ENCODE measurements at places on chromosomes 13 and 19. TPM values are rescaled to one million over a fixed set of nuclear protein-coding genes. Genes with fewer than 3 reads are reported as not detected.
A peak's percentile ranks its signal among the peaks of the same experiment; 100 is the strongest.

DNA sequence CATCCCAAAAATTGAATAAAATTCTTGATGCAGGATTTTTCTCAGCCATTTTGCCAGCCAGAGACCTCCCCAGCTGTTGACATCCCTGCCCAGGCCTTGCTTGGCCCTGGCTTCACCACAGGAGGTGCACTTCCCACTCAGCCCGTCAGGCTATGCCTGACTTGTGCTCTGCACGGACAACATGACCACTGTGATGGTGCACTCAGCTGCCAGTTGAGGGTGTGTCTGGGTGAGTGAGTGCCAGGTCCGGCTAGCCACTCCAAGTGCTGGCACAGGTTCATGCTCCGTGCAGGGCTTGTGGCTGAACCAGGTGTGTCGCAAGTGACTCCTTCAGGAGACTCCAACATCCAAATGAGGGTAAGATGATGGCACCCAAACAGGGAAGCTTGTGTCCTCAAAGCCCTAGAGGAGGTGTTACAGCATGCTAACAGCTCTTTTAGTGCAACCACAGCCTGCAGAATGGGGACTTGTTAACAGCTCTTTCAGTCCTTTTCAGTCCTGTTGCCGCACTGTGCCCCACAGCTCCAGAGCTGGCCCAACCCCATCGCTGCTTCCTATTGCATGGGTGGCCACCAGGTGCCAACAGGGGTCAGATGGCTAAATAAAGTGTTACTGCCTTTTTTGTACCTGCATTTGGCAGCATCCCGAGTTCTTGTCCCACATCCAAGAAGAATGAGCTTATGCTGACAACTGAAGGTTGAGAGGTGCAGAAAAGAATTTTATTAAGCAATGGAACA lies 380.7 kb downstream of the SLITRK5 start:
- no peak overlapping the region for H3K27ac ChIP-seq
- no peaks in the 10 kb centered on the region for H3K4me1 ChIP-seq
- no peaks in the 10 kb centered on the region for H3K27me3 ChIP-seq
- no peak for DNase-seq
- H3K36me3 ChIP-seq: peaks cover 4% of the 10 kb centered on the region
- H3K4me3 ChIP-seq: no peak overlapping the region

DNA sequence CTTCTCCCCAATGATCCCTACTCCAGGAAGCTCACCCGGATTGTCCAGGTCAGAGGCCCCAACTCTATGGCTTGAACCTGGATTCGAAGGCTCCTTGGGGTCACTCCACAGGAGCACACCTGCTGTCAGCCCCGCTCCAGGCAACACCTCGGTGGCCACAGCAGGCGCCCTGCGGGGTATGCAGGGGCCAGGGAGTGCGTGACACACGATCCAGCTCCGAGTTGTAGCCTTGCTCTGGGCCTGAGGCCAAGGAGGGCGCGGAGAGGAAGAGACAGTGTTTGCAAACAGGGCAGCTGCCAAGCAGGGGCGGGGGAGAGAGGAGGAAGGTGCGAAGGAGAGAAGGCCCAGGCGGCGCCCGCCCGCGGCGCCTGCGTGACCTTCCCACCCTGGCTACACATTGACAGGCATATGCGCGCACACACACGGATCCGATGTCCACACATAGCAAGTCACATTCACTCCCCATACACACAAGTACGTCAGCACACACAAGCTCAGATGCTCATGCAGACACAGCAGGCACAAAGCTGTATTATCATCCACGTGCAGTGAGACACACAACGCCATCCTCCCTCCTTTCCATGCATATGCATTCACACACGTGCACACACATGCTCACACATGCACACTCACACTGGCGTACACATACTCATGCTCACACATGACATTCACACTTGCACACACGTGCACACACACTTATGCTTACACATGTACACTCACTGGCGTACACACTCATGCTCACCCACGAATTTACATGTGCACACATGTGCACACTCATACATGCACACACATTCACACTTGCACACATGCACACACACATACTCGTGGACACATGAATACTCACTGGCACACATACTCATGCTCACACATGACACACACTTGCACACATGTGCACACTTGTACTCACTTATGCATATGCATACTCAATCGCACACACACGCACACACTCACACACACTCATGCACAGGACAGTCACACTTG lies 10.4 kb downstream of the SBK2 start:
- no peaks in the 10 kb centered on the region for H3K36me3 ChIP-seq
- H3K27ac ChIP-seq: no peak overlapping the region
- H3K27me3 ChIP-seq: peaks cover 7% of the 10 kb centered on the region
- H3K4me3 ChIP-seq: no peak overlapping the region
- no peak for DNase-seq

- peaks cover 34% of the 10 kb centered on the region for H3K4me1 ChIP-seq
- H3K36me3 ChIP-seq: peaks cover 12% of the 10 kb centered on the region
- H3K27me3 ChIP-seq: peaks cover 7% of the 10 kb centered on the region
- DNase-seq: no peak
- H3K27ac ChIP-seq: peak overlapping the region; percentile 16
Measured at GRCh38 chr19:54156953-54157352, 2.6 kb downstream of the LENG1 start.

DNA sequence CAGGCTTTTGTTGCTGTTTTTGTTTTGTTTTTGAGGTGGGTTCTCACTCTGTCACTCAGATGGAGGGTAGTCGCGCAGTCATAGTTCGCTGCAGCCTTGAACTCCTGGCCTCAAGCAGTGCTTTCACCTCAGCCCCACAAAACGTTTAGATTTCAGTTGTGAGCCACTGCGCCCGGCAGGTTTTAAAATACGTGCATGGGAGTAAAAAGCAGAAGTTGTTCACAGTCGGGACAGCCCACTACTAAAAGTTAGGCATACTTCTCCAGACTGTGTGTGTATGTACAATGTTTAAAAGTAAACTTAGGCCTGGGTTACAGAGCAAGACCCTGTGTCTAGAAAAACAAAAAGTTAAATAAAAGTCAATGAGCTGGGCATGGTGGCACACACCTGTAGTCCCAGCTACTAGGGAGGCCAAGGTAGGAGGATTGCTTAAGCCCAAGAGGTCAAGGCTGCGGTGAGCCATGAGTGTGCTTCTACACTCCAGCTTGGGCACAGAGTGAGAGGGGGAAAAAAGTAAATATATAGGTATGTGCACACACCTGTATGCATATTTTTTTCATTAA lies 6.1 kb downstream of the SAFB start:
- H3K27me3 ChIP-seq: no peaks in the 10 kb centered on the region
- DNase-seq: no peak
- H3K36me3 ChIP-seq: peaks cover 15% of the 10 kb centered on the region

The SIGLEC12 gene
- total RNA-seq: not detected

Measured in neural crest cell (in vitro differentiated cells).